Eye (tissue), 1 donor: ENCODE measurements at places on chromosomes 5 and 9.

GRCh38 chr5:115656404-115656803, 30.6 kb upstream of the TMED7 start:
- no peak for DNase-seq

DNA sequence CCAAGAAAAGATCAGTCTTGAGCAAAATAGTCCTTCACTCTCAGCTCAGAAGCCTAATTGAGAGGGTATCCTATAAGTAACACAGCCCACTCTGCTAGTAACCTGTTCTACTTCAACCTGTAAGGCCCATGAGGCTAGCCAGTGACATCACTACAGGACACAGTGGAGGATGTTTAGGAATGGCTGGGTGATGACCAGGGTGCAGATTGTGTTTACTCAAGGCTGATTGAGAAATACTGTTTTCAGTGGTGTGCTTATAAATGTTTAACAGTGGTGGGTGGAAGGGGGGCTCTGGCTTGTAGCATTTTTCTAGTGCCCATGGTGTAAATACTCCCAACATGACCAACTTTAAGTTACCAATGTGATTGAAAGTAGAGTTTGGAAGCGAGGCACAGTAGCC, 159.8 kb upstream of the CCDC152 start:
- DNase-seq: no peak

DNA sequence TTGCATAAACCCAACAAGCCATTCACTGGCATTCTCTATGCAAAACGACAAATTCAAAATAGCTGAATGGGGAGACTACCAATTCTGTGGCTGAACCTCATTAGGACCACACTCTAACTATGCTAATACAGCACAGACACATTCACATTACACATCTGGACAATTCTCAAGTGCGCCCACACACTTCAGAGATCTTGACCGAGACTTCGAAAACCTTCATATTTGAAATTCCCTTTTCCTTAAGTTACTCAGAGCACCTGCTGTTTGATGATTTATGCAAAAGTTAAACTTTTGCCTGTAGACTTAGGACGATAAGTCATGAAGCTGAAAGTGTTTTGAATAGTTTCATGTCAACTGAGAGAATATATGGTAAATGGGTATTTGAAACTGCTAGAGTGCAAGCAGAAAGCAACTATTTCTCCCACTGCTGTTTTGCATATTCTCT, 111.9 kb downstream of the FBN2 start:
- DNase-seq: no peak

DNA sequence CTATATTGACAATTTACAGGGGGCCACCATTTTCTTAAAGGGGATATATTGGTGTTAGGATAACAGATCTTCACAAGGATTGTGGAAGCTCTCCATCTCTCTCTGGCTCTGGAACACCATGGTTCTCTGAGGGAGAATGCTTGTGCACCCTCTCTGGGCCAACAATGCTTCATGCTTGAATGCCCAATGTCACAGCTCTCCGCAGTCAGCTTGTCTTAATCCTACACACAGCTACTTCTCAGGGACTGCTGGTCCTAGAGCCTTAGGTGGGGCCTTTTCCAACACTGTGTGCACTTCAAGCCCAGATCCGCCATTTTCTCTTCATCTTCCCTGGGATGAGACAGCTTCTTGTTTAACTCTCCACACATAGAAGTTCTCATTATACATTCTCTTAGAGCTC, 6.9 kb upstream of the PDLIM4 start:
- no peak for DNase-seq

DNA sequence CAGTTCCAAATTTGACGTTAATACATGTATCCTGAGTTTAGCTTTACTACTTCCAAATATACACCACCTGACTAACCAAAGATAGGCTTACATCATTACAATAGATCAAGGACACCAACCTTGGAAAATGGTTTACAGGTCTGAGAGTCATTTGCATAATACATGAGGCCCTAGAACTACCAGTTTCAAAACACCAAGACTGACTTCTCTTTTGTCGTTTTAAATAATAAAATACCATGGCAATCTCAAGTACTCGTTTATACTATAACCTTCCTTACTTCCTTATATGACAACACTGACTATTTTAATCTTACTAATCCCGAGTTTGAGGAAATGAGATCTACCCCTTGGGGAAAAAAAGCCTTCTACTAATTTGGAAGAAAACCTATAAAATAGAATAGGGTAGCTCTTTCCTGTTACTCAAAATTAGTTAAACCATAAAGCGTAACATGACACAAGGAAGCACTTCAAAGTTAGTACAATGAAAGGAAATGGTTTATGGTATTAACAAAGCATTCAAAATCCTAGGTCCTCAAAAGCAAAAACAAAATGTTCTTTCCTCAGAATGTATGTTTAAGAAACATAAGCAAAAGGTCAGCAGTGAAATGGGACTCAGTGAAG, 42.1 kb downstream of the UBQLN1 start:
- no peak for DNase-seq

- DNase-seq: no peak
Observed at GRCh38 chr5:74237571-74238145, 402.9 kb downstream of the ENC1 start.

DNA sequence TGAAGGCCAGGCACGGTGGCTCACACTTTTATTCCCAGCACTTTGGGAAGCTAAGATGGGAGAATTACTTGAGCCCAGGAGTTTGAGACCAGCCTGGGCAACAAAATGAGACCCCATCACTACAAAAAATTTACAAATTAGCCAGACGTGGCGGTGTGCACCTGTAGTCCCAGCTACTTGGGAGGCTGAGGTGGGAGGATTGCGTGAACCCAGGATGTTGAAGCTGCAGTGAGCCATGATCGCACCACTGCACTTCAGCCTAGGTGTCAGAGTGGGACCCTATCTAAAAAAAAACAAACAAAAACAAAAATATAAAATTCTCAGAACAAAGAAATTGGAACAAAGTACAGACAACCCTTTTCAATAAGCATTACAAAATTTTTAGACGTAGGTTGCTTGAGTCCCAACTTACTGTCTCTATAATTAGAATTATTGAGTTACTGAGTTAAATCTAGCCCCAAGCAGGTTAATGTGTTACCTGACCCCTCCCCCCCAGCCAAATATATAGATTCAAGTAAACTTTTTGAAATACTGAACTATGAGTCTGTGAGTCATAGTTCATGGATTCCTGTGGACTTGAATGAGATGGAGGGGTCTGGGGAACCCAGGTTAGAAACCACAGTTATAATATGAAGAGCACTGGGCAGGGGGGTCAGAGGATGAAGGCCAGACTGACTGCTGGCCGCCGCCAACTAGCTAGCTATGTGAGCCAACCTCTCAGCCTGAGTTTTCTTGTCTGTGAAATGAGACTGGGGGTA, 173.1 kb downstream of the AOPEP start:
- no peak for DNase-seq

DNA sequence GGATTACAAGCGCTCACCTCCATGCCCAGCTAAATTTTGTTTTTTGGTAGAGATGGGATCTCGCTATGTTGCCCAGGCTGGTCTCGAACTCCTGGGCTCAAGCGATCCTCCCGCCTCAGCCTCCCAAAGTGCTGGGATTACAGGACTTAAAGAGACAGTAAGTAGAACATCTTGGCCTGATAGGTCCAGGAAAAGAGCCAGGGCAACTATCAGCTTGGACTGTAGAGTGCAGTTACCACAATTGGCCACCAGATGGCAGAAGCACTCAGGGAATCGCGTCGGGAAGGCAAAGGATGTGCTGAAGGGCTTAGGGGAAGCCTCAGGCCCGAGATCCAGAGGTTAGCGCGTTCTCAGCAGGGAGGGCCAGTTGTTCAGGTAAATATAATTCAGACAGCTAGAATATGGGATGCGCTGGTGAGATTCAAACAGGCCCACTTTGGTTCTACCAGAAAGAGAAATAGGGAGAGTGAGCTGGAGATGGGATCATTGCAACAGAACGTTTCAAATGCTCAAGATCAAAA, 21.5 kb downstream of the C9orf57 start:
- peak; percentile 95 for DNase-seq

DNA sequence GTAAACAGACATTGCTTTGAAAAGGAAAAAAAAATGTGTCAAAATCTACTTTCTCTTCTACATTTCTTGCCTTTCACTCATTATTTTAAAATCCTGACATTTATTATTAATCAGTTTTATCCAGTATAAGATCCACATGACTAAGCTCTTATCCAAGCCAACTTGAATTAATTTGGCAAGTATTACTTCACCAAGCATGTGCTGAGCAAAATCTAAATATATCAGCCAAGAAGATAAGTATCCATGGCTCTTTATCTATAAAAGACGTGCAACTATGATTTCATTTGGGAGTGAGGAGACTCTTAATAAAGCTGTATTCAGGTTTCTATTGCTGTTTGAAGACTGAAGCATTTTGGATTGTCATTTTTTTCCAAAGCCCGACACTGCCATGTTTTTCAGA, 221.3 kb downstream of the TRIM36 start:
- peak; percentile 1 for DNase-seq

GRCh38 chr5:148003226-148003625, 60.6 kb upstream of the SPINK5 start:
- no peak for DNase-seq

GRCh38 chr5:154528005-154528594, 50.1 kb upstream of the HAND1 start:
- DNase-seq: no peak

- DNase-seq: peak; percentile 85
Observed at GRCh38 chr5:128905568-128906110, 59.6 kb upstream of the SLC27A6 start.

DNA sequence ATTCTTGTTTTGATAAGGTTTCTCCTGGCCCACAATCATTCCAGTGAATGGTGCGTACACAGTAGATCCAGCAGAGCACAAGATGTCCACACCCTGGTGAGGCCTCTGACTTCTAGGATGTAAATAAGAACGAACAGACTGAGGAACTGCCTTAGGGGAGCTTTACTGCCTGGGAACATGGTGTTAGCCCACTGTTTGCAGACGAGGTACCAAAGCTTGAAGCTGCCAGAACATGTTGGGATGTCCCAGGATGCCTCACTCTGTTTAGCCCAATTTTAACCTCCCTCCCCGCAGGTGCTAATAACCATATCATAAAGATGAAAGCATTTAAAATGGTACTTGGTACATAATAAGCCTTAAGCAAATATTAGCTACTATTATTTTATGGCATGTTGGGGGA, 3.5 kb downstream of the LECT2 start:
- no peak for DNase-seq

DNA sequence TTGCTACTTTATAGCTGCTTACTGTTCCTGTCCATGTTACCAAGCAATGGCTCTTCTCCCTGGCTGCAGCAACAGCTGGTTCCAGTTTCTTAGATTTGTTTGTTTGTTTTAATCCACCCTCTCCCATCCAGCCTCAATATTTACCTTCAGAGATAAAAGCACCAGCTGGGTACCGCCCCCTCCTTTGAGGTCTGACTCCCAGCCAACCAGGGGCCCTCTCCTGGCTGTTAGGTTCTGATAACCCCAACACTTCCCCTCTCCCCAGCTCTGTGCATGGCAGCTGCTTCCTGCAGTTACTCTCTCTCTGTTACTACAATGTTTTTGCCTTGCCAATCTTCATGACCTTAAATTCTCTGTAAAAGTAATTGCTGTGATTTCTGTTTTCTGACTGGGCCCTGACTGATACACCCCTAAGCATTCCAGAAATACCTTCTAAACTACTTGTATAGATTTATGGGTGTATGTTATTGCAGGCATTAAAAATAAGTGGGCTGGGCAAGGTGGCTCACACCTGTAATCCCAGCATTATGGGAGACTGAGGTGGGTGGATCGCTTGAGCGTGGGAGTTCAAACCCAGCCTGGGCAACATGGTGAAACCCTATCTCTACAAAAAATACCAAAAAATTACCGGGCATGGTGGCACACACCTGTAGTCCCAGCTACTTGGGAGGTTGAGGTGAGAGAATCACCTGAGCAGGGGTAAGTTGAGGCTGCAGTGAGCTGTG, 2.6 kb upstream of the GCNT1 start:
- DNase-seq: peak; percentile 12

DNA sequence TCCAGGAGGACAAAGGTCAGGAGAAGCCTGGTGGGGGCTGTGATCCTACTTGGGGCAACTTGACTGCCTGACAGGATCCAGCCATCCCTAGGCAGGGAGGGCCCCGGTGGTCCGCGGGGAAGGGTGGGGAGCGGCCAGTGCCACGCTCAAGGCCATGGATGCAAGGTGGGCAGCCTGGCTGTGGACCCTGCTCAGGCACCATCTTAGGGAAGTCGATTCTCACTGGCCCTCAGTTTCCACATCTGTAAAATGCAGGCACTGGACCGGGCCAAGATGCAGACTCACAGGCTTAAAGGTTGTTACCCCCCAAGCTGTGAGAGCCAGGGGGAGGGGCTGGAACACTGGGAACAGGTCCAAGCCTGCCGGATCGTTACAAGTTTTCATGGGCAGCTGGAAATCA, 8.7 kb upstream of the DOLPP1 start:
- no peak for DNase-seq

GRCh38 chr9:127248241-127248640, 16.3 kb upstream of the GARNL3 start:
- no peak for DNase-seq
